HT-29 (cell line): ENCODE measurements at places on chromosomes 4 and X. TPM values are rescaled to one million over a fixed set of nuclear protein-coding genes. Genes with fewer than 3 reads are reported as not detected.

The ERAS gene
- not detected in 2 replicates for total RNA-seq

The SLITRK2 gene
- total RNA-seq: not detected in 2 replicates

The CHRNA9 gene
- total RNA-seq: not detected in 2 replicates

The SYNPO2 gene
- not detected in 2 replicates for total RNA-seq

The LEF1 gene
- total RNA-seq: 0.10 and 0.21 TPM in 2 replicates

DNA sequence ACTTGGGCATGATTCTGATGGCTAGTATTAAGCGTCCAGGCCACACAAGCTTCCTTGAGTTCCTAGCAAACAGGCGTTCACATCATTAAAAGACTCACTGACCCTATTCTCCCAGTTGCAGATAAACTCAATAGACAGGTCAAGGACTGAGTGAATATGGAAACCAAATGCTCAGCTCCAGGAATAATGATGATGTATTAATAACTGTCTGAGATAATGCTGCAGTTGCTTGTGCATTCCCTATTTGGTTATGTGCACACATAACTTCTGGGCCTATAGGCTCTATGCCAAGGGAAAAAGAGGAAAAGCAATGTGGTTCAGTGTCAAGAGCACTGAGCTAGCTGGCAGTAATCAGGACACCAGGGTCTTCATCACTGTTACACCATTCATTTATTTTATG lies 3.5 kb downstream of the RAB9B start:
- DNase-seq: no peak

DNA sequence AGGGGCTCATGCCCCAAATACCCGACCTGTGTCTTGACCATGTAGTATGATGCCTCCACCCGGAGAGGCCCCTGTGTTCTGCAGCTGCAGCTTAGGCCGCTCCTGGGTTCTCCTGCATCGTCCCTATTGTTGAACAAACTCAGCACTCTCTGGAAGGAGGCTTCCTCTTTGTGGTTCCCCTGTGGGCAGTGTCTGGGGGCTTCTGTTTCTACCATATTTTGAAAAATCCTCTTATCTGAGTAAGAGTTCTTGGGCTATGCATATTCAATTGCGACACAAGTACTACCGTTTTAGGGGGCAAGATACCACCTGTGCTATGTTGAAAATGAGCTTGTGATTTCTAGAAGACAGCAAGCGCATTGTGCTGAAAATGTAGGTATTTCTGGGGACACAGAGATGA lies 276.6 kb downstream of the DHRSX start:
- no peak for DNase-seq

DNA sequence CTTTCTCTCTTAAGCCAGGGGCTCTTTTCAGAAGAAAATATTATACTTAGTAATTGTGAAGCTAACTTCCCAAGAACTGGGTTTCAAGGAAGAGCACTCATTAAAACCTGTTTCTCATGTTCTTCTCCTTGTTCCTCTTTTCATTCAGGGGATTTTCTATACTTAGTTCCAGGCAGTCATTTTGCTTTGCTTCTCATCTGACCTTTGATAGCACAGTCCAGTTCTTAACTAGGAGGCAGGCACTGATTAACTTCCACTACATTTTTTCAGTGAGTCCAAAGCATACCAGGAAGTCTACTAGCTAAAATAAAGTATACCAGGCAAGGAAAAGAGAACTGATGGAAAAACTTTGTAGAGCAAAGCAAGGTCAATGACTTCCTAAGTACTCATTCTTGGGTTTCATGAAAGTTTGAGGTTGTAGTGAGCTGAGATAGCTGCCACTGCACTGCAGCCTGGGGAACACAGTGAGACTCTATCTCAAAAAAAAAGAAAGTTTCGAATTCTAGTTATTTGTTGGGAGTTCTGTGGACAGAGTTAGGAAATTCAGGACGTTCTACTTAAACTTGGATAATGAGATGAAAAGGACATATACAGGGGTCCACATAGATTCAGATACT lies 190.1 kb upstream of the HS3ST1 start:
- peak; percentile 80 for DNase-seq

DNA sequence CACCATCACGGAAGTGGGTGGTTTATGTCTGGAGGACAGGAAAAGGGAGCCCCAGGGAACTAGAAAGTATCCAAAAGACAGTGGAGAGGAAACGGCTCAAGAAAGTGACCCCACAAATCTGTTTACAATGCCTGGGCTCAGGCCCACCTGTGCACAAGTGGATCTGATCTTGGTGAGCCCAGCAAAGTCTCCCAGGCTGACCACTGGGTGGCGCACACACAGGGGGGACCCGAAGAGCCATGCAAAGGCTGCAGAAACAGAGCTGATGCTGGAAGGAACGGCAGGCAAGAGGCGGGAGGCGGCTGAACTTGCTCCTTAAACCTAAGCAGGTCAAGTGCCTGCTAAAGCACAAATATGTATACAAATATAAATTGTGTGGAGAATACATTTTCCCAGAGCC lies 9.6 kb downstream of the HAUS7 start:
- peak; percentile 75 for DNase-seq

- no peak for DNase-seq
Observed at GRCh38 chr4:37043342-37043741, 201.2 kb upstream of the NWD2 start.

DNA sequence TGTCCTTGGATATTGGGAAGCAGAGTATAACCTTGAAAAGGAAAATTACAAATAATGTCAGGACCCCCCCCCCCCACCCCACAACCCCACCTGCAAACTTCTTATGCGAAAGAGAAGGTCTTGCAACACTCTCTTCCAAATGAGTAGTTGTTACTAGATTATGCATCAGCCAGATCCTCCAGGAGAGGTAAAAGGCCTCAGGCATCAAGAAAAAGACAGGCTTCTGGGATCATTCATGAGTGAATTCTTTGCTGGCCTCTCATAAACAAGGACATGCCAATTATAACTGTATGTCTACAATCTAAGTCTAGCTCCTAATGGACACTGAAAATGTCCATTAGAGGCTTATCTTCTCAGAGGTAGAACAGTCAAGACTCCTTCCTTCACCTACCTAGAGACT lies 1443.3 kb downstream of the RAPGEF2 start:
- no peak for DNase-seq

DNA sequence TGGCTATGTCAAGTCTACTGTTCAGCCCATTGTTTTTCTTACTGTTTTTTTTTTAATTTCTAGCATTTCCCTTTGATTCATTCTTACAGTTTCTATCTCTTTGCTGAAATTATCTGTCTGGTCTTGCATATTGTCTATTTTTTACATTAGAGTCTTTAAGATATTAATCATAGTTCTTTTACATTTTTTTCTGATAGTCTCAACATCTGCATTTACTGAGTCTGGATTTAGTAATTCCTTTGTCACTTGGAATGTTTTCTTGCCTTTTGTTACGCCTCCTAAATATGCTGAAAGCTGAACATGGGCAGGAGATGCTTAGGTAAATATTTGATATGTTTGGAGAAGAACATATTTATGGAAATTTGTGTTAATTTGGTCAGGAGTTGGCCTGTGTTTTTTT lies 10.4 kb downstream of the JADE3 start:
- DNase-seq: no peak

GRCh38 chr4:113540859-113541258 lies 220.7 kb downstream of the CAMK2D start:
- no peak for DNase-seq

DNA sequence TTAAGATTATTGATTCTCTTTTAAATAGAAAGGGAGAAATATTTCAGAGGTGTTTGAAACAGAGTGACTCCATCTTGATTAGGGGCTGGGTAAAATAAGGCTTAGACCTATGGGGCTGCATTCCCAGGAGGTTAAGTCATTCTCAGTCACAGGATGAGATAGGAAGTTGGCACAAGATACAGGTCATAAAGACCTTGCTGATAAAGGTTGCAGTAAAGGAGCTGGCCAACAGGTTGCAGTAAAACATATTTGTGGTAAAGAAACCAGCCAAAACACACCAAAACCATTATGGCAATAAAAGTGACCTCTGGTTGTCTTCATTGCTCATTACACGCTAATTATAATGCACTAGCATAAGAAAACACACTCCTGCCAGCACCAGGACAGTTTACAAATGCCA lies 165.0 kb downstream of the SPIN4 start:
- no peak for DNase-seq
